ENCODE measurements at places on chromosomes 16 and 17.
A peak's percentile ranks its signal among the peaks of the same experiment; 100 is the strongest.

DNA sequence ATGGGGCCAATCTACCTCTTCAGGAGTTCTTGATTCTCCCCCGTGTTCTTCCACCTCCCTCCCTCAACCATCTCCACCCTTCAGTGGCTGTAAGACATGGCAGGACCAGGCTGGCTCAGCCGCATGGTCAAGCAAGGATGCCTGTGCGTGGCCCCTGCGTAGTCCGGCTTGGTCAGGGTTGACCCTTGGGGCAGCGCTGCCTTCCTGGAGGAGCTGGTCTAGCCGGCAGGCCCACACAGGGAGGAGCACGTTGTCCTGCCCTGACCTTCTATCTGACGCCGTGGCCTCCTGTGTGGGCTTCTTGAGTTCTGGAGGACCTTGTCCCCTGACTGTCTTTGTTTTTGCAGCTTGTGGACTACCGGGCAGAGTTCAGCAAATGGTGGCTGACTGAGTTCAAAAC is 169.8 kb downstream of the DNAH9 start:
- DNase-seq, result no peak

DNA sequence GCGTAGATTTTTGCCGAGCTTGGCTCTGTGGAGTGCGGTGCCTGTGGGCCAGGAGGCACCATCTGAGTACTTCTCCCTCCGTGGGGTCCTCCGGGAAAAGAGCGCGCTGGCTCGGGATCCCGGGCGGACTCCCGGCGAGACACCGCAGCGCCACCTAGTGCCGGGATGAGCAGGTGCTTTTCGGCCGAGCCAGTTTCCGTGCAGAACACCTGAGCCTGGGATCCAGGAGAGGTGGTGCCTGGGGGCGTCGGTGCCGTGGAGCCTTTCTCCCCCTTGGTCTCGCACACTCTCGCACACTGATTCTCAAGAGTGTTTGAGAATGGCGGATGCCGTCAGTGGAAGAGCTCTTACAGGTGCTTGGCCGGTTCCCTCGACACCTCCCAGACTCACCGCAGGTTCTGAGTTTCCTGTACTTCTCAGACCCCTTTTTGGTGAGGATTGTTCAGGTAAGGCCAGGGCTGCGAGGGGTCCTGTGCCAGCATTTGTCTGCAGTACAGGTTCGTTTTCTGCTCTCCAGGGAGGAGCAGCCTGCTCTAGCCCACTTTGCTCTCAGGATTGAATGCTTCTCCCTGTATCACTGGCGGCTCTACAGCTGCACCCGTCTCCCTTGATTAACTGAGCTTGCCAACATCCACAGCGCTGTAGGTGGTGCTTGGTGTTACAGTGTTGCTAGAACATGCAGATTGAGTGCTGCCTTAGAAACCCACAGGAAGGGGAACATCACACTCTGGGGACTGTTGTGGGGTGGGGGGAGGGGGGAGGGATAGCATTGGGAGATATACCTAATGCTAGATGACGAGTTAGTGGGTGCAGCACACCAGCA is 23.3 kb downstream of the TBCD start:
- DNase-seq, result peak; percentile 26

DNA sequence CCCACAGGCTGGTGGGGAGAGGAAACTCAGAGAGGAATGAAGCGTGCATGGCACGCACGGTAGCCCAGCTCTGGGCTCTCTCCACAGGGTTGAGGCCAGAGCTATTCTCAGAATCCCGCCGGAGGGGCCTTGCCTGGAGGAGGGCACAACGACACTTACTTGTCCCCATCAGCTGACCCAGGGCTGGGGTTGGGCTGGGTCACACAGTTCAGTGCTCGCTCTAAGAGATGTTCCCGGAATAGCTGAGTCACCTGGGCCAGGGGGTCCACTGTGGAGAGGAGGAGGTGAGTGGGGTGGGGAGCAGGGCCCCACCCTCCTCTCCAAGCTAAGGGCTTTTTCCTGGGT is 21.8 kb downstream of the SREBF1 start:
- no peak for DNase-seq

DNA sequence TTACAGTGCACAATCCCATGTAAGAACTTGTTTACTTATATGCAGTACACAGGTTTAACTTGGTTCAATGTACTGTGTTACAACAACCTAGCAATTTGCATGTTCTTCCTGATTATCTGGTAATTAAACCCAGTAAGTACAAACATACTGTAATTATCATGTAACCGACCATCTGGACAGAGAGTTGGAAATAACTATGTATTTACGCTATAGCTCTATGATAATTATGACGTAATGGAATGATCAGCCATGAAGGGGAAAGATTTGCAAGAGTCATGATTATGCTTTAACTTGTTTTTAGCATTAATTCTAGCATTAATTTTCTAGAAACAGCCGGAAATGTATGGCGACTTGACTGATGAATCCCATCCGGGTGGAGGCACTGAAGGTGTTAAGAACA is 74.8 kb upstream of the SALL1 start:
- DNase-seq, result no peak

- DNase-seq, result no peak
Measured at GRCh38 chr17:79331492-79331891, 256.9 kb downstream of the ENGASE start.
